ENCODE measurements at places on chromosomes 12 and 14.

GRCh38 chr12:59010941-59011340 lies 90.6 kb upstream of the LRIG3 start:
- no peak for DNase-seq

- DNase-seq = no peak
These were observed 221.6 kb downstream of the LRRK2 start for GRCh38 chr12:40446385-40446784.

- DNase-seq = no peak
These were observed 273.9 kb downstream of the GLT1D1 start for GRCh38 chr12:129127211-129127610.

GRCh38 chr12:103884316-103884715 lies 43.3 kb upstream of the NT5DC3 start:
- DNase-seq = peak; percentile 41

- no peak for DNase-seq
These were observed 50.2 kb downstream of the RIN3 start for GRCh38 chr14:92563765-92564285.

GRCh38 chr14:61959348-61959747 lies 197.1 kb downstream of the SNAPC1 start:
- DNase-seq = no peak

GRCh38 chr12:92393504-92393903 lies 247.9 kb upstream of the BTG1 start:
- no peak for DNase-seq

DNA sequence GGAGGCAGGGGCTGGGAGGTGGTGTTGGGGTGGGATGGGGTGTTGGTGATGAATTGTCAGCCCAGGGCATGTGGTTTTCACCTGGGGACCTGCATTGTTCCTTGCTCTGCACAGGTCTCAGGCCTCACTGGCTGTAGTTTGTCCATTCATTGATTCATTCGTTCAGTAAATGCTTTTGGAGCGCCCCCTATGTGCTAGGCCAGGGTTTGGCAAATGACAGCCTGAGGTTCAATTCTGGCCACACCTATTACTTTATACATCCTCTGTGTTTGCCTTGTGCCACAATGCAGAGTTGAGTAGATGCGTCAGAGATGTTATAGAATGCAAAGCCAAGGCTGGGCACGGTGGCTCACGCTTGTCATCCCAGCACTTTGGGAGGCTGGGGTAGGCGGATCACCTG lies 4.7 kb downstream of the ADCK1 start:
- peak; percentile 14 for DNase-seq

DNA sequence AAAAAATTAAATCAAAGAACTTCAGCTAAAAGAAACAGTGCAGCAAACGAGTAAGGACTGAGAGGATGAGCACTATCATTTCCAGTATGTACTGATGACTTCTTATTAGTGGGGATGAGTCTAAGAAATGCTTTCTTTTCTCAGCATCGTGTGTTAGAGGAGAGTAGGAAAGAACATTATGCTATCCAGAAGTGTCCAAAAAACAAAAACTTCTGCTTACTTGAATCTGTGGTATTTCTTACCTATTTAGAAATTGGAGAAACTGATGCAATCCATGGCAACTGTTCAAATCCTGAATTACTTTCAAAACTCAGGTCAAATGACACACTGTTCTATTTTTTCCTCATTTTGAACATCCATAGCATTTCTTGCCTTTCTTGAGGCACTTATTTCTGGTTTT lies 23.7 kb downstream of the ABCD2 start:
- DNase-seq = no peak

- peak; percentile 65 for DNase-seq
These were observed 4.5 kb upstream of the SETD1B start for GRCh38 chr12:121799156-121799841.

DNA sequence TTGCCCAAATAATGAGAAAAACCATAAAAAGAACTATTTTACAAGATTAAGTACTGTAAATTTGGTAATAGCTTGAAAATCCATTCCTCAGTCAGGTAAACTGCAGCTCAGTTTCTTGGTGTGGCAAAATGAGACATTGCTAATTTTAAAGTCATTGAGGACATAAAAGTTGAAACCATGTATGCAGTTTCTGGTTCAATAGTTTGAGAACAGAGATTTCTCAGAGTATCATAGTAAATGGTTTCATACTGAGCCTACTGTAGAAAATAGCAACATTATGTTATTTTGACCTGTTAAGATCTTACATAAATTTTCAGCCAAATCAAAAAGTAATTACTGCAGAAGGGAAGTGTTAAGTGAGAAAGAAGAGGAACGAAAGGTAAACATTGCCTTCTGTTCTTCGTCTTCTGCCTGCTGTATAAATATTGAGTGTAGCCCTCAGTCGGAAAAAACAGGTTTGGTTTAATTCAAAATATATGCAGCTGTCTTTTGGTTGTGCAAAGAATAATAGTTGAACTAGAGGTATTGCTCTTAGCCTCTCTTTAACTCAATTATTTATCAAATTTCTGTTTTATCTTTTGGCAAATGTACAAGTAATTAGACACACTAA lies 119.6 kb downstream of the SYNE2 start:
- no peak for DNase-seq

GRCh38 chr12:90908465-90908864 lies 46.5 kb downstream of the CCER1 start:
- no peak for DNase-seq

- DNase-seq = no peak
These were observed 105.8 kb downstream of the AVPR1A start for GRCh38 chr12:63045020-63045860.

DNA sequence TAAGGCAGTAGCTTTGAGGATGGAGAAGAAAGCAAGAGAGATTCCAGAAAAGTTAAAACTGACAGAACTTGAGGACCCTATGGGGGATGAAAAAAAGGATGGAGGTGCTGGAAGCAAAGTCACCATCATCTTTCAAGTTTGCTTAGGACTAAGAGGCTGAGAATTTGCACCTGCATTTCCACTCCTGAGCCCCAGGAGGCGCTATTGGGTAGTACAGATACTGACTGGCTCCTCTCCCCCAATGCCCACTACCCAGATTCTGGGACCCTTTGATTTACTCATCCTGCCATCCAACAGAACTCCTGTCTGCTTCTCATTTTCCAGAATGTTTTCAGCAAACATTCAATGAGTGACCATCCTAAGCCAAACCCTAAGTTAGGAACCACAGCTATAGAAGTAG lies 34.0 kb upstream of the CMKLR1 start:
- DNase-seq = no peak

DNA sequence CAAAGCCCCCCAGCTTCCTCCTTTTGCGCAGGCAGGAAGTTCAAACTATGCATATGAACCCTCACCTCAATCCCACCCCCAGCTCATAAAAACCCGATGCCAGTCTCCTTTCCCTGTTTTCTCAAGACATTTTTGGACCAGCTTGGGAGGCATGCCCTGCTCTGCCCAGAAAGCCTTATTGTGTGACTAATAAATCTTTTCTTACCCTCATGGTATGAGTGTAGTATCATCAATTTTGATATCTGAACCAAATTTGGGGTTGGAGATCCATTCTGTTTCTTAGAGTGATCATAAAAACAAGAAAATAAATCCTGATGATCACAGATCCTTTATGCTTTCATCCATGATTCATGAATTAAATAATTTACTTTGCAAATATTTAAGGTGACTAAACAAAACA lies 128.5 kb downstream of the ALG10B start:
- no peak for DNase-seq

GRCh38 chr14:51157012-51157411 lies 62.1 kb upstream of the TRIM9 start:
- DNase-seq = no peak

DNA sequence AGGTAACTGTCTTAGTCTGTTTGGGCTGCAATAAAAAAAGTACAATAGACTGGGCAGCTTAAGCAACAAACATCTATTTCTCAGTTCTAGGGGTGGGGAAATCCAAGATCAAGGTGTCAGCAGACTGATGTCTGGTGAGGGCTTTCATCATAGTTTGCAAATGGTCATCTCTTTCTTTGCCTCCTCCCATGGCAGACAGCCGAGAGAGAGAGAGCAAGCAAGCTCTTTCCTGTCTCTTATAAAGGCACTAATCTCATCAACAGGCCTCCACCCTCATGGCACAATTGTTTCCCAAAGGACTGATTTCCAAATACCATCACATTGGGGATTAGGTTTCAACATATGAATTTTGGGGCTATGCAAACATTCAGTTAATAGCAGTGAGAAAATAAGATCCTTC lies 445.6 kb upstream of the FLRT2 start:
- DNase-seq = no peak

DNA sequence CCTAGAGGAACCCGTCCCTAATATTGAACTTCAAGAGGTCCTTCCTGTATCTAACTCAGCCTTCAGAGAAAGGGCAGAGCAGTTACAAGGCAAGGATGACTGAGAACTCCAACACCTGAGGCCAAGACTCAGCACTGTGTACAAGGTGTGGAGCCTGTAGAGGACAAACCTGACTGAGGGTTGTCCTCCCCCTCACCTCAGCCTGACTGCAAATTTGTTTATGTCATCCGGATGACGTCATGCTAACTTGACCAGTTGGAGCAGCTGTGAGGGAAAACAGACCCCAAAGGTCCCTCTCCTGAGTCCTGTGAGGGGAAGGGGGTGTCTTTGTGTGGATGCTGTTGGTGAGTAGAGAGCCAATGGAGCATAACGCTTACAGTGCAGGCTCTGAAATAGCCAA lies 4.3 kb downstream of the CRACR2A start:
- no peak for DNase-seq

GRCh38 chr12:115859231-115859630 lies 418.3 kb downstream of the MED13L start:
- no peak for DNase-seq

DNA sequence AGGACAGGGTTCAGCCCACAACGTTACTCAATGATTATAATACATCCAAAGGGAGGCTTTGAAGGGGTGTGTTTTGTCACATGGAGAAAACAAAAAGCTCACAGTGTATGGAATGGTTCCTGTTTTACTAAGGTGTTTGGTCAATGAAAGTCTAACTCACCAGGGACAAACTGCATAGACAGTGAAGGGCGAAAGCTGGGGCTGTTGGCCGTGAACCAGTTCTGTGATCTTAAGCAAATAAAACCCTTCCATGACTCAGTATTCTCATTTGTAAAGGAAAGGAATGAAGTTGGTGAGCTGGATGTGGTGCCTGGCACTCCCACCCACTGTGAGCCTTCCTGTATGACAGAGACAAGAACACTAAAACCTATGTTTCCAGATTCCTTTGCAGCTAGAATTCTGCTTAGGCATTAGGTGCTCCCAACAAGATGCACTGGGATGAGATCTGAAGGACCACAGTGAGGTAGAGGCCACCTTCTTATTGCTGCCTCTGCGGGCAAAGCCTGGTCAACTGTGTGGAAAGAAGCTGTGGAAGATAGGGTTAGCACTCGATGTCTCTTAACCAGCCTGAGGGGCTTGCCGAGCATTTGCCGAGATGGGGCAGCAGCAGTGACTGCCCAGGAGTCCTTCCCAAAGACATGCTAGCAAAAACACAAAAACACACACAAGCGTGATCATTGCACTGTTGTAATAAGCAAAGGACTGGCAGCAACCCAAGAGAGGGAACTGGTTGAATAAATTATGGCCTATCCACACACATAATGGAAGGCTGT lies 48.5 kb downstream of the VCPKMT start:
- DNase-seq = no peak

GRCh38 chr14:48250575-48250974 lies 575.2 kb upstream of the MDGA2 start:
- no peak for DNase-seq

GRCh38 chr12:98424726-98425401 lies 90.5 kb upstream of the TMPO start:
- peak; percentile 41 for DNase-seq

DNA sequence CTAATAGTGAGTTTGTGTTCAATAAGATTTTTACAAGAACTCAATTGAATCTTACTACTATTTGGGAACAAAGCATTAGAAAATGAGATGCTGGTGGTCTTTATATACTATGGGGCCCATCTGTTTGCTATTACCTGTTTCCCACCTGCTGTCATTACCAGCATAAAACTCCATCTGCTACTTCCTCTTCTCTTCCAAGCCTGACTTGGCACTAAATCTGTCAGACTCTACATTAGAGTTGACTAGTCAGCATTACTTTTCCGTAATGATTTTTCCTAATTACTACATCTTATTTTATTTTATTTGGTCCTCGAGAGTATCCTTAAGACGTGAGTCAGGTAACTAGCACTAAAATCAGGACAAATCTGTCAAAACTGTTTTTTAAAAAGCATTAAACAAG lies 68.1 kb upstream of the KRR1 start:
- no peak for DNase-seq

GRCh38 chr14:105581551-105582341 lies 55.4 kb downstream of the TMEM121 start:
- DNase-seq = no peak

GRCh38 chr12:81128930-81129554 lies 51.2 kb downstream of the ACSS3 start:
- no peak for DNase-seq

DNA sequence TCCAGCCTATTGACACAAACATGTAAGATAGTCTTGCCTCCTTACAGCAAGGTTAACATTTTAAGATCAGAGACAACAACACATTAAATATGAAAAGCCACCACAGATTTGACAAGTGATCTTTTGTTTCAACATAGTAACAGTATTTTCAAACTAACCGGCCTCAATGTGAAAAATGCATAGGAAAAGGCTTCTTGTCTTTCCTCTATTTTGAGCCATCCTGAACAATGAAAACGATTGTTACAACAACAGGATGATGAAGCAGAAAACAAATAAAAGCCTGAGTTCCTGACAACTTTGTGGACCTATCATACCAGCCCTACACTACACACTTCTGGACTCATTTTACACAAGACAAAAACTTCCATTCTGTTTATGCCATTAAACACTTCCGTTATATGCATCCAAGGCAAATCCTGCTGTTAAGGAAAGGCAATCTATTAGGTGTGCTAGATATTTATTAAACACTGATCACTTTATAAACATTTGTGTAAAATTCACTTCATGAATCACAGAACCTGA lies 37.3 kb downstream of the BAZ1A start:
- DNase-seq = no peak

DNA sequence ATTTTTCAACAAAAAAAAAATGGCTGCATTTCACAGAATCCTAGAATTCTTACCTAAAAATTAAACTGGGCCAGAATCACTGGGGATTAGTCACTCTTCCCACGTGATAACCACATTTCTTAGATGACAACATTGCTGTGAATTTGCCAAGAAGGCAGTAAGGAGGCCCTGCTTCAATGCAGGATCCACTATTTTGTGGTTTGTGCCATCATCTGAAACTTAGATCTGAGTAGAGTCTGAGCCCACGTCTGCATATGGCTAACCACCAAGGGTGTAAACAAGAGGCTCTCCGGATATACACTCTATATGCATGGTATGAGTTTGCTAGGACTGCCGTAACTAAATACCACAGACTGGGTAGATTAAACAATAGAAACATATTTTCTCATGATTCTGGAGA lies 24.4 kb upstream of the TBX5 start:
- no peak for DNase-seq

DNA sequence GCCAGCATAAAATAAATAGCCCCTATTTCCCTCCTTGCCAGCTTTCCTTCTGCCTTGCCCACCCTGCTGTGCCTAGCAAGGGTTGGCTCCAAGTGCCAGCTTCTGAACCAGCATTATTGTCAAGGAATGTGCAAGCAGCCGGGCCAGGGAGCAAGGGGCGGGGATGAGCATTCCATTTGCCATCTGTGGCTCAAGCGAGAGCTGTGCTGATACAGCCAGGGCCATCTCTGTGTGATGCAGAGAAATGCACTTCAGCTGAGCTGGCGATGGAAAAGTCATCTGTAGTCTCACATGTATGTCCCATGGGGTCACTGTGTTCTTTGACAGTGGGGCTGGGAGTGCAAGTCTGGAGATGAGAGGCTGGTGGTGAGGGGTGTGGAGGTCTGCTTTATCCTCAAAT lies 137.3 kb downstream of the SUDS3 start:
- no peak for DNase-seq

- DNase-seq = no peak
These were observed 76.9 kb downstream of the ATF7IP start for GRCh38 chr12:14442221-14442881.

Data from CD4-positive, alpha-beta T cell treated with Interleukin-15 for 4 hours (primary cell).